ENCODE measurements at places on chromosomes 6 and 20.

- no peak for DNase-seq
Observed at GRCh38 chr6:37371154-37372083, 17.6 kb downstream of the RNF8 start.

GRCh38 chr6:156719720-156720563 lies 57.2 kb upstream of the ARID1B start:
- DNase-seq, result peak; percentile 34

- DNase-seq, result no peak
Observed at GRCh38 chr6:14354919-14355572, 237.5 kb downstream of the CD83 start.

- DNase-seq, result no peak
Observed at GRCh38 chr6:111256646-111257045, 169.3 kb downstream of the SLC16A10 start.

- DNase-seq, result no peak
Observed at GRCh38 chr6:52063584-52064344, 23.6 kb downstream of the PKHD1 start.

- DNase-seq, result no peak
Observed at GRCh38 chr20:38473367-38473795, 738 bp downstream of the RALGAPB start.

DNA sequence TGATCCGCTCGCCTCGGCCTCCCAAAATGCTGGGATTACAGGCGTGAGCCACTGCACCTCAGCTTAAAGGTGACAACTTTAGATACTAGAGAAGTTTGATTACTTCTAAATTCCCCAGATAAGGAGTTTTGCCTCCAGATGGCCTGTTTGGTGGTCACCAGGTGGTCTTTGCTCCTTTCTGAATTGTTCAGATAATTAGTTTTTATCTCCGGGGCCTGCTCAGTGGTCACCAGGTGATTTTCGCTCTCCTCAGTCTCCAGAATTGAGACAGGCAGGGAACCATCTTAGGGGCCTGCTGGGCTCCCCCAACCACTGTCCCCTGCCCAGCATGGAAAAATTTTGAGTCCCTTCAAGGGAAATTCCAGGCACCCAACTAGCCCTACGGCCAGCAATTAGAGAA lies 62.6 kb downstream of the GPR6 start:
- no peak for DNase-seq

- no peak for DNase-seq
Observed at GRCh38 chr6:168565112-168565511, 124.1 kb downstream of the SMOC2 start.

GRCh38 chr6:159908535-159908934 lies 17.7 kb downstream of the MAS1 start:
- DNase-seq, result no peak

GRCh38 chr6:131754715-131755567 lies 44.1 kb upstream of the CTAGE9 start:
- no peak for DNase-seq

GRCh38 chr20:21509597-21510371 lies 4.1 kb downstream of the NKX2-2 start:
- DNase-seq, result no peak

DNA sequence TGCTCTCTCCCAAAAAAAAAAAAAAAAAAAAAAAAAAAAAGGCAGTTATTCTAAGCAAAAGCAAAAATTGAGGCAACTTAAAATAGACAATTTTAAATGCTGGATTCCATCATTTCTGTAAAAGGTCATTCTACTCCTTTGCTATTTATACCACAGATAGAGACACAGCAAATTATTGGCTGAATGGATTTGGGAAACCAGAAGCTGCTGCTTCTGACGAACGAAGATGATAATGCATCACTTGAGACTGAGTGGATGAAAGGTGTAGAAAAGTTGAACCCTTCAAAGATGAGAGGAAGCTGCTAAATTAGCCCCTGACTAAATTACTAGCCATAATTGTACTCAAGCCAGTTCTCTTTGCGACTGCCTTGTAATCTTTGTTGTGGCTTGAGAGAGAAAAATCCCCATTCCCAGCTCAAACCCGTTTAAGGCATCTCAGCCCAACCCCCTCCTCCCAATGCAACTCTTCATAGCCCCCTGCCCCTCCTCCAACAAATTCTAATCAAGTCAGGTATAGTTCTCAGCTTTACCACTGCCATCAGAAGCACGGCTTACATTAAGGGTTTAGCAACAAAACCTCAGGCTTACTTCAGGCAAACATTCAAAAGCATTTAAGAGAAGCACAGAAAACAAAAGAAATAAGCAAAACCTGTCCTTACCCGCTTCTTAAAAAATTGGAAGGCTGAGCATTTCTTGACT lies 1.0 kb downstream of the SGK1 start:
- DNase-seq, result no peak

GRCh38 chr20:44856442-44856841 lies 29.1 kb upstream of the YWHAB start:
- DNase-seq, result no peak
